ENCODE measurements at places on chromosomes 1 and 21.

- DNase-seq = no peak
Observed at GRCh38 chr1:246587606-246588005, 21.4 kb downstream of the CNST start.

DNA sequence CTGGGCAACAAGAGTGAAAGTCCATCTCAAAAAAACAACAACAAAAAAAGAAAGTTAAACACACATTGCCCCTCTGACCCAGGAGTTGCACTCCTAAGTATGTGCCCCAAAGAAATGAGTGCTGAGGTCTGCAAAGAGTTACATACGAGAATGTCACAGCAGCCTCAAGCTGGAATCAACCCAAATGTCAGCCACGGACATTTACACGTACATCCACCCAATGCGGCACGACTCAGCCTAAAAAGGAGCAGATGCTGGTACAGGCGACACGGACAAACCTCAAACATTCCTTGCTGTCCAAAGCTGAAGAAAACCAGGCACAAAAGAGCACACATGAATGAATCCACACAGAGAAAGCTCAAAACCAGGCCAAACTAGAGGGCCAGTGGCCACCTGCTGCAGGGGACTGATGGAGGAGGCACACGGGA is 46.8 kb upstream of the ECE1 start:
- DNase-seq = no peak

DNA sequence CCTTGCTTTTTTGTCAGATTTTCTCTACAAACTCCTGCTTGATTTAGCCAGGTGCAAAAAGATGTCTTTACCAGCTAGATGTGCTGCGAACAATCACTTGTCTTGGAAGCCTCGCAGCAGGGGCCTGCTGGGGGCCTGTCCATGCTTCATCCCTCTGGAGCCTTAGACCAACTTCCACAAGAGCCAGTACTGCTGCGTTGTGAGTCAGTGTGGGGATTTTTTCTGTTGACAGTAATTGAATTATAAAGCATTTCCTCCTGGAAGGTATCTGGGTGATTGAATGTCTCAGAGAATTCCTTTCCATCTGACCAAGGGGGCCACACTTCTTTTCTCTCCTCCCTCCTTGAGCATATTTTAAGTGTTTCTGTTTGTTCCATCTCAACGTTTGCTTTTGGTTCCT is 40.4 kb upstream of the LDLRAP1 start:
- no peak for DNase-seq

- no peak for DNase-seq
Observed at GRCh38 chr1:100891380-100891779, 3.3 kb downstream of the EXTL2 start.

DNA sequence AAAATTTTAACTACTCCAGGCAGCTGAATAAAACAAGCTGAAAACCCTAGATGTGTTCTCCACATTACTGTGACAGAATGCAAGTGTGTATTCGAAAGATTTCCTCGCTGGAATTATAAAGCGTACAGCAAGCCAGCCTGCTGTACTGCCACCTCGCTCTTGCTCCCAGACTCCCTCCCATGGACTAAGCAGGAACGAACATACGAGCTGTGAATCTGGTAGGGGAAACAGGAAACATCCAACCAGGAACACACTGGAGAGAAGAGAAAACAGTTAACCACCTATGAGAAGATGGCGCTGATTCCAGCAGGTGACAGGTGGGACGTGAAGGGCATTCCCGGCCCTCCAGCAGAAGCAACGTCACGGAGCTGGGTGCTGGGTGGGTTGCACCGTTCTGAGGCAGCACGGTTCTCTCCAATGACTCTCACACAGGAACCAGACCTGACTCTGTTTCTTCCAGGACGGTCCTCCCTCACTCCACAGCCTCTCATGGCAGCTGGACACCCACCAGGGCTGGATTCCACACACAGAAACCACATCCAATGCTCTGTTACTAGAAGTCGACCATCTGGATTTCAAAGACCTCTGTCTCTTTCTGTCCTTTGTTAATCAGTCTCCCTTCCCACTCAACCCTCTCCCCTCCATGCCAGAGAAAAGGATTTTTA is 219.2 kb downstream of the RERE start:
- no peak for DNase-seq
